Activated naive CD8-positive, alpha-beta T cell treated with anti-CD3 and anti-CD28 coated beads, Interleukin-2, amount 10 ng/mL, durations not matched to agents 7 days and 5 days (primary cell): ENCODE measurements at places on chromosomes 6 and 20. TPM values are rescaled to one million over a fixed set of nuclear protein-coding genes. Genes with fewer than 3 reads are reported as not detected.

ELOVL4 gene
- total RNA-seq, result 0.79 TPM

NDUFAF5 gene
- 32.7 TPM for total RNA-seq

EPHA7 gene
- total RNA-seq, result not detected

CLDN20 gene
- total RNA-seq, result not detected

TSPYL4 gene
- 19.4 TPM for total RNA-seq

GNAS-AS1 gene
- total RNA-seq, result 1.0 TPM

C6orf141 gene
- total RNA-seq, result 0.68 TPM

LRRC1 gene
- total RNA-seq, result 3.5 TPM

POU5F1 gene
- 0.22 TPM for total RNA-seq

SLCO4A1 gene
- 57.5 TPM for total RNA-seq

COQ3 gene
- total RNA-seq, result 10.1 TPM

COL9A3 gene
- total RNA-seq, result 0.42 TPM

TP53TG5 gene
- not detected for total RNA-seq

DUSP15 gene
- total RNA-seq, result not detected
